Hindlimb muscle (tissue), 1 donor: ENCODE measurements at places on chromosomes 3 and 15.

- no peak for DNase-seq
Observed at GRCh38 chr15:80342148-80342547, 62.0 kb upstream of the ARNT2 start.

DNA sequence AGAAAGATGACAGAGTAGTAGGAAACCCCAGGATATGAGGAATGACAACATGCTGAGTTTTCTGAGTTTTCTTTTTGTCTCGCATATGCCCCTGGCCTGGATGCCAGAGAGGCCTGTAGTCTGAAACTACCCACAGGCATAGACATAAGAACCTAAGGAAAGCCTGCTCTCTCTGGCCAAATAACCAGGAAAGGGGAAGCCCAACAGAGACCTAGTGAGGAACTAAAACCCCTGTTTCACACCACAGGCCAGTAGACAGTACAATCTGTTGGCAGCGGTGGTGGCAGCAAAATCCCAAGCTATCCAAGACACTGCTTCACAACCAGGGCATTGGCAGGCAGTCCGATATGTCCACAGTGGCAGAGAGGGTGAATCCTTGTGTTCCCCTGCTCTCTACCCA, 55.0 kb upstream of the DCP1A start:
- DNase-seq: no peak

- no peak for DNase-seq
Observed at GRCh38 chr3:36765104-36765503, 751 bp upstream of the DCLK3 start.

GRCh38 chr3:23804441-23805209, 1.1 kb upstream of the UBE2E1 start:
- DNase-seq: no peak

DNA sequence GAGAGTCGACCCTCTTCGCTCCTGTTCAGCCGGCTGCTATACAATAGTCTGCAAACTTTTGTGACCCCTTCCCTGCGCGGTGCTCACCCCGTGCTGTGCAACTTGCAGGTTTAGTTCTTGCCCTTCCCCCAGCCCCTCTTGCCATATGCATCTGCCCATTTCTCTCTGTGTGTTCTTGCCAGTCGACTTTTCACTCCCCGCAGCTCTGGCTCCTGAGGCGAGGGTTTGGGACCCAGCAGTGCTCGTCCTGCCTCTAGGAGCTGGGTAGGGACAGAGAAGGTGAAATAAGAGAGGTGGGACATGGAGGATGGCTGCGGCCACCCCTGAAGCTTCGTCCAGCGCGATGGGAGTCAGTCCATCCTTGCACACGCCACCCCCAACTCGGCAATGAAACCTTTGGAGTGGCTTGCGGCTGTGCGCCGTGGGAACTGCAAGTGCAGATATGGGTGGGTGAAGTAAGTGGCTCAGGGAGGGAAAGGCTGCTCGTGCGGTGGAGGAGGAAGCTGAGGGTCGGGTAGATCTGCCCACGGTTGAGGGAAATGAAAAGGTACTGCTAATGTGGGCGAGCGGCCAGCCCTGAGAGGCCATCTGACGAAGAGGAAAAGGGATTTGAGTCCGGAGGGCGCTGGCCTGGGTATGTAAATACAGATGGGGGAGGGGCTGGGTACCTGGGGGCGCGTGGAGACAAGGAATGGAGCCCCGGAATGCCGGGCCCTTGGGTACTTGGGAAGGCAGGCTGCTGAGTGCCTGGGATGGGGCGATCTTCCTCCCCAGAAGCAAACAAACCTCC, 1.0 kb downstream of the LRRC3B start:
- DNase-seq: peak; percentile 12

DNA sequence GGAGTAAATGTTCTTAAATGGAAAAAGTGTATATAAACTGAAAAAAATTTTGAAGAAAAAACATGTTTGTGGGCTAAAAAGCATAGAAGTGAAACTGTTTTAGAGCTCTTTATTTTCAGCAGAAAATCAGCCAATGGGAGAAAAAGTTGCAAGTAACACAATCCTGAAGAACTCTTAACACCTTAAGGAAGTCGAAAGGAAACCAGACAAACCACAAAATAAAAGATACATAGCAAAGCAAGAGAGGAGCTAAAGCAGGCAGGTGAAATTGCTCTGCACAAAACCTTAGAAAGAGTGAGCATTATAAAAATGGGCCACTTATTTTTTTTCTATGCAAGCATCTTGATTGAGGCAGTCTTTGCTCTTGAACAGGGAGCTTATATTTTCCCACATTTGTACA, 300.5 kb downstream of the RAP2B start:
- DNase-seq: no peak

DNA sequence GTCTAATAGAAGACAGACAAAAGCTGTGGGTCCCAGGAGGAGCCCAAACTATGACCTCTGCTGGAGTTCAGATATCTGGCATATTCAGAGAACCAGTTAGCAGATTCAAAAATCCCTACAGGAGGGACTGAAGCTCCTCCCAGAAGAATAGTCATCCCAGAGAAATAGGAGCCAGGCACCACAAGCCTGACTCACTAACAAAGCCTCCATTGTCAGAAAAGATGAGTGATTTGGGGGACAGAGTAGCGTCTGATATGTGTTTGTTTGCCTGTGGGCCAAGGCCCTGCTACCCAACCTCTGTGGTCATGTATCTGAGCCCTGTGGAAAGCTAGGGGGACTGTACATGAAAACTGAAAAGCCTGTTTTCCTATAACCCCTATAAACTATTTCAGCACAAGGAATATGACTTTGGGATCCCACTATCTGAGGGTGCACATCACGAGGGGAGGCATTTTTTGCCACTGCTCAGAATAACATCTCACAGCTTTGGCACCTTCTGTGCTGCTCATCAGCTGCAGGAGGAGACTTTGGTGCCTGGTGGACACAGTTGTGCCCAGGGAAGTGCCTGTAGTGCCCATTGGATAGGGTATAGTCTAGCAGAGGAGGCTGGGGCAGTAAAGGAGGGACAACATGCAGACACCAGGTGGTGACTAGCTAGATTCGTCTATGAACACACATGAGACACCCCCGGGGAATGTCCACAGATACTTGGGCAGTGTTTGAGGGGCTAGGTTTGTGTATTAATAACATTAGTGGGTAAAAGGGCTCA, 9.7 kb upstream of the LARP6 start:
- DNase-seq: no peak

DNA sequence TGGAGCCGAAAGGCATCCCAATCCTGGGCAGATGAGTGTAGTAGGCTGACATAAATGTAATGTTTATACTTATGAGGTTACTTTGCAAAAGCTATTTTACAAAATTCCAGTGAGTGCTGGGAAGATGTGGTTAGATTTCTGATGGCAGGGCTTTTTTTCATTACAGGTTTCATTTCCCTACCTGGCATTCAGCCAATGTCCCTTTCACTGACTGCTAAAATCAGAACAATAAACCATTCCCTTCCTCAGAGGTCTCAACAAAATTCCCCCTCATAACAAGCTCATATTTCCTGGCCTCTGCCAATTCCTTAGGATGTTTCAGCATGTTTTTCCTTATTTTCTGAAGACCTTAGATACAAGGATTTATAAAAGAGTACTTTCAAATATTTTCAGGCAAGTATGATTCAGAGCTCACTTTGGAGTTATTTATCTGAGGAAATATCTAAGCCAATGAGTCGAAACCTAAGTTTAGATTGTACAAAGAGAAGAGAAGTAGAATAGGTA, 40.9 kb upstream of the CCDC80 start:
- DNase-seq: peak; percentile 20

DNA sequence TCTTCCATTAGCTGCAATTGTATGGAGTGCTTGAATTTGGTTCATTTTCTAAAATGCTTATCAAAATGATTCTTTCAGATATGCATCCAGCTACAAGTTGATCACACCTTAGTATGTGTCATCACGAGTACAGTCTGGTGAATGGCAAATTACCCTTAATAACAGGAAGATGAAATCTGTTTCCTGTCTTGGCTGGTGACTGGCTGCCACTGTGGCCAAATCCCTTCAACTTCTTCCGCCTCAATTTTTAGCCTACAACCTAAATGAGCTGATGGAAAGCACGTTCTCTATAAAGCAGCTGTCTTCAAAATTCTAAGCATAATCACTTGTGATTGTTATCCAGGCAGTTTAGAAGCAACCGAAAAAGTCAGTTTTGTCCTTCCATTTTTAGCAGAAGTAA, 387.1 kb upstream of the NECTIN3 start:
- DNase-seq: no peak

DNA sequence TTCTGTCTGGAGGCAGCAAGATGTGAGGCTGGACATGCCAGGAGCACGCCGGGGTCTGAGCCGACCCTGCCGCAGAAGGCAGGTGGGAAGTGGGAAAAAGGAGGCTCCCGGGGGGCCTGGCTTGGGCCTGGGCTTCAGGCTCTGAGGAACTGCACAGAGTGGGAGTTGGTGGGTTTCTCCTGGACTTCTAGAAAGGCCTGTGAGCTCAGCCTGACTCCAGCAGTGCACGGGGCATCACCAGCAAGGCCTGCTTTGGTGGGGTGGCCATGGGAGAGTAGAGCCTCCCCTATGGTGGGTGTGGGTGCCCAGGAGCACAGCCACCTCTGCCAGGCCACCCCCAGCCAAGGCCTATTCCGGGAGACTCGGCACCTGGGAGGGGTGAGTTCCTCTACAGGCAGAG, 18.1 kb upstream of the SLC41A3 start:
- no peak for DNase-seq

GRCh38 chr15:40249477-40250303, 10.8 kb downstream of the PAK6 start:
- DNase-seq: no peak

DNA sequence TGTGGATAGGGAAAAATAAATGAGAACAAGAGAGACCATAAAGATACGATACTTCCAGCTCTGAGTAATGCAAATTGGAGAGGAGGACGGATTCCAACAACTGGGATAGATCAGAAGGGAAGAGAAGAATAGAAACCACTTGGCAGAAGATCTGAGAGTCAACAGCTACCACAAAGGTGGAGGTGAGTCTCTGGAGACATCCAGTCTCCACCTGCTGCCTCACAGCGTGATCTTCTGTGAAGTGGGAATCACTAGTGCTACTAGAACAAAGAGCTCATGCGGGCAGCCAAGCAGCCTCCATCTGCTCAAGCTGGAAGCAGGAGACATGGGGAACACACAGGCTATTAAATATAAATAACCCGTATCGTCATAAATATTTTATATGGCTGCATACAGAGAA, 558.5 kb upstream of the CFAP20DC start:
- no peak for DNase-seq

DNA sequence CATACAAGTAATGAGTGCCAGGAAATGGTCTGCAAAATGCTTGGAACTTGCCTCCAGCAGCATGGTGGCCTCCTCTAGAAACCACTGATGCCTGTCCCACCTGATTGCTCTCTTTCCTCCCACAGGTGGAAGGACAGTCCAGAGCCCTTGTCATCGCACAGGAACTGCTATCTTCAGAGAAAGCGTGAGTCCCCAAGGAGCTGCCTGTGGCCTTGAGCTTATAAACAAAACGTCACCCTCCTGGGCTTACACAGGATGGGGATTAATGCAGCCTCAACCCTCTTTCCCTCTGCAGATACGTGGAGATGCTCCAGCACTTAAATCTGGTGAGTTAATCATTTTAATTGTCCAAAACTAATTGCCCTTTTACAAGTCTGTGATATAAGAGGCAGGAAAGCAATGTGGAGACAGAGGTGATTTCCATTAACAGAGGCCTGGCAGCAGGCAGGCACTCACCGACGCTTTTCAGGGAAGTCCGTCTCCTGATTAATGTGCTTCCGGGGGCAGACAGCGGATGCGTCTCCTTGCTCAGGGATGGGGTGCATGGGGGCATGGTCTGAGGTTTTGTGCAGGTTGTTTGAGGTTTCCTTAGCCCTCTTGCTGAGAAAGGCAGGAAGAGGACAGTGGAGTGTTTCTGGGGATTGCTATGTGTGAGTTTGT, 61.8 kb downstream of the FGD5 start:
- no peak for DNase-seq
